Large intestine (tissue), 12 donors: ENCODE measurements at places on chromosomes 7 and 10. TPM values are rescaled to one million over a fixed set of nuclear protein-coding genes. Genes with fewer than 3 reads are reported as not detected.

PYROXD2 gene
- polyA plus RNA-seq, result 14.4 TPM

NPC1L1 gene
- polyA plus RNA-seq, result 63.9 TPM

GDF10 gene
- 2.5 TPM for polyA plus RNA-seq

KLF6 gene
- 116 TPM for polyA plus RNA-seq

MMP21 gene
- polyA plus RNA-seq, result 0.28 TPM

ITPRID1 gene
- polyA plus RNA-seq, result 0.25 TPM

OGDHL gene
- polyA plus RNA-seq, result 20.0 TPM

CPA5 gene
- 0.15 TPM for polyA plus RNA-seq

FKBP6 gene
- 0.04 TPM for polyA plus RNA-seq

DNAH11 gene
- 0.40 TPM for polyA plus RNA-seq

PRPS1L1 gene
- polyA plus RNA-seq, result not detected

NACAD gene
- polyA plus RNA-seq, result 7.2 TPM

CD36 gene
- polyA plus RNA-seq, result 84.9 TPM

CALHM1 gene
- polyA plus RNA-seq, result 0.04 TPM

SRRM3 gene
- polyA plus RNA-seq, result 5.8 TPM

OLAH gene
- polyA plus RNA-seq, result not detected

FFAR4 gene
- polyA plus RNA-seq, result 0.51 TPM

CNPY1 gene
- not detected for polyA plus RNA-seq

AMPH gene
- 5.5 TPM for polyA plus RNA-seq

SRPK2 gene
- polyA plus RNA-seq, result 26.7 TPM

TMEM120A gene
- polyA plus RNA-seq, result 61.0 TPM

FAM25C gene
- polyA plus RNA-seq, result not detected

NAT16 gene
- 0.21 TPM for polyA plus RNA-seq

DYNC1I1 gene
- polyA plus RNA-seq, result 1.2 TPM

LZTS2 gene
- polyA plus RNA-seq, result 56.8 TPM

PTPRN2 gene
- 13.4 TPM for polyA plus RNA-seq

FAM131B gene
- 5.8 TPM for polyA plus RNA-seq

PKD1L1 gene
- polyA plus RNA-seq, result 1.0 TPM

MYOF gene
- polyA plus RNA-seq, result 31.6 TPM

CHAT gene
- polyA plus RNA-seq, result 0.96 TPM

LBX1 gene
- 0.03 TPM for polyA plus RNA-seq

FGF8 gene
- polyA plus RNA-seq, result not detected

PDZD7 gene
- polyA plus RNA-seq, result 95.8 TPM

SFTPA1 gene
- polyA plus RNA-seq, result not detected

MEOX2 gene
- polyA plus RNA-seq, result 3.3 TPM

FRA10AC1 gene
- polyA plus RNA-seq, result 25.8 TPM

LEP gene
- 0.01 TPM for polyA plus RNA-seq

ETV1 gene
- polyA plus RNA-seq, result 30.6 TPM
